Colonic mucosa (tissue), 4 donors: ENCODE measurements at places on chromosomes 12 and 14. TPM values are rescaled to one million over a fixed set of nuclear protein-coding genes. Genes with fewer than 3 reads are reported as not detected.

DNA sequence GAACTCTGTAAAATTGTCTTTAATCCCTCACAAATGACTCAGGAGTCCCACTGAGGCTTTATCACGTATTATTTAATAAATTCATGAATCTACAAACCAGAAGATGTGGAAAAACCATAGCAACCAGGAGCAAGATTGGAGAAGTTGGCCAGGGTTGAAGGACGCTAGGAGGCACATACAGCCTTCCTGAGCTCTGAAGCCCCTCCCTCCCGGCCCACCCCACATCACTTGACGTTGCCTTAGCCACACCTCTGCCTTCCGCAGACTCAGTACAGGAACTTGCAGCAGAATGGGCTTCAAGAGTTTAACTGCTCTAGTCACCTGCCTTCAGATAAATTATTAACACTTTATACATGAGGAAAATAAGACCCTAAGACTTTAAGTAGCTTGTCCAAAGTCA lies 33.9 kb downstream of the SLC35F4 start:
- no peak for DNase-seq
- no peaks in the 10 kb centered on the region for H3K36me3 ChIP-seq
- no peak overlapping the region for H3K4me3 ChIP-seq
- H3K4me1 ChIP-seq: no peaks in the 10 kb centered on the region

- no peak overlapping the region for H3K27ac ChIP-seq
- H3K27me3 ChIP-seq: no peaks in the 10 kb centered on the region
- H3K36me3 ChIP-seq: no peaks in the 10 kb centered on the region
- DNase-seq: no peak
These were observed 187.4 kb upstream of the RASSF8 start for GRCh38 chr12:25771041-25771440.

ZFHX2 gene
- 1.8 TPM for total RNA-seq

GPR84 gene
- not detected for total RNA-seq

GRCh38 chr12:53789570-53789969 lies 37.8 kb upstream of the CISTR start:
- no peak overlapping the region for H3K4me3 ChIP-seq
- H3K27me3 ChIP-seq: peaks cover 23% of the 10 kb centered on the region
- DNase-seq: no peak

DNA sequence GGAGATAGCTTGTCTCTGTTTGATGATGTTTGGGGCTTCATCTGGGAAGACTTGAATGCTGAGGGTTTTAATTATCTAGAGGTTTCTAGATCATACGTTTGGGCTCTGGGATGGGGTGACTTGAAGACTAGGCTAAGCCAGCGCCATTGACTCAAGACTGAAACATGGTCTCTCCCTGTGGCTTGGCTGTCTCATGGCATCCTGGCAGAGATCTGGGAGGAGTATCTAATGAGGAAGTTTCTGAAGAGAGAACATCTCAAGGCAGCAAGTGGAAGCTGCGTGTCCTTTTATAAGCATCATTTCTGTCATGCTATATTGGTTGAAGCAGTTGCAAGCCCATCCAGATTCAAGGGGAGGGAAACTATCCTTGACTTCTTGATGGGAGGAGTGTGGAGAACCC lies 104.8 kb downstream of the UNC79 start:
- no peaks in the 10 kb centered on the region for H3K4me1 ChIP-seq
- H3K27ac ChIP-seq: no peak overlapping the region
- H3K4me3 ChIP-seq: no peak overlapping the region
- H3K27me3 ChIP-seq: no peaks in the 10 kb centered on the region
- no peaks in the 10 kb centered on the region for H3K36me3 ChIP-seq
